ENCODE measurements at places on chromosomes 13 and 19. TPM values are rescaled to one million over a fixed set of nuclear protein-coding genes. Genes with fewer than 3 reads are reported as not detected.

The MAMSTR gene
- 0.18 TPM for total RNA-seq

GRCh38 chr13:88979465-88980175 is 1308.4 kb downstream of the SLITRK5 start:
- no peak for DNase-seq

- no peak for DNase-seq
These were observed 1561.0 kb upstream of the MIR17HG start for GRCh38 chr13:89786531-89786930.

GRCh38 chr19:8204961-8205360 is 4.2 kb upstream of the CERS4 start:
- DNase-seq: no peak

Measured in IMR-90 (cell line).